Endothelial cell of umbilical vein (primary cell): ENCODE measurements at places on chromosomes 2 and 18.

DNA sequence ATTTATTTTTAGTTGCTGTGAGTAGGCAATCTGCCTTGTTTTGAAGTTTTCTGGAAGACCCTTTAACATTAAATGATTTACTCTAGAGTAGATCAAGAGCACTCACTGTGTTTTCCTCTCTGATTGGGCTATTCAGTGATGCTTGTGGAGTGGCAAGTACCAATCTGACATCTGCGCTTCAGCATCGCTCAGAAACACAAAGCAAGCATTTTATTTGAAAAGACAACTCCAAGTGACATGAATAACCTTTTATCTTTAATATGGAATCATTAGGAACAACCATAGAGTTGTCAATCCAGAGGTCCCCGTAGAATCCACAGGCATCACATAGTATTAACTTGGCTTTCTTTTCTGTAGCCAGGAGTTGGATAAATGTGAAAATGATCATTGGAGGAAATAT lies 114.7 kb downstream of the CPS1 start:
- DNase-seq, result no peak

DNA sequence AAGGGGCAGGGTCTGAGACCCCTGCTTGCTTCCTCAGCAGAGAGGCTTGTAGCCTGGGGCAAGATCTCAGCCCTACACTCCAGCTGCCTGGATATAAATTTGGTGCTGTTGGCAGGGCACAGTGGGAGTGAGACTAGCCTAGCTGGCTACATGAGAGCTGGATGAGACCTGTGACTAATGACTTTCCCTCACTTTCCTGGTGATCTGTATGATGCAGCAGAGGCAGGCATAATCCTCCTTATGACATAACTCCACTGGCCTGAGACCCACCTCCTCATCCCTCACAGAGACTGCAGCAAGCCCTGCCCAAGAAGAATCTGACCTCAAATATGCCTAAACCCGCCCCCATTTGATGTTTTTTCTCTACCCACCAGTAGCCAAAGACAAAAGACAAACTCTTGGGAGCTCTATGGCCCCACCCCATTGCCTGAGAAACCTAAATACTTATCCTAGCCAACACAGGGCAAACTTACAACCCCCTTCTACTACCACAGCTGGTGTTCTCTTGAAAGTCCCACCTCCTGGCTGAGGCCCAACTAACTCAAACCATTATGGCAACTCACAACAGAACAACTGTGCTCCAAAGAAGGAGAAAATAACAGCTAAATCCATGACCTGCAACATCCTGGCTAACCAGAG lies 102.7 kb downstream of the NR4A2 start:
- no peak for DNase-seq

- no peak for DNase-seq
Measured at GRCh38 chr2:236802862-236803261, 233.2 kb downstream of the ACKR3 start.

DNA sequence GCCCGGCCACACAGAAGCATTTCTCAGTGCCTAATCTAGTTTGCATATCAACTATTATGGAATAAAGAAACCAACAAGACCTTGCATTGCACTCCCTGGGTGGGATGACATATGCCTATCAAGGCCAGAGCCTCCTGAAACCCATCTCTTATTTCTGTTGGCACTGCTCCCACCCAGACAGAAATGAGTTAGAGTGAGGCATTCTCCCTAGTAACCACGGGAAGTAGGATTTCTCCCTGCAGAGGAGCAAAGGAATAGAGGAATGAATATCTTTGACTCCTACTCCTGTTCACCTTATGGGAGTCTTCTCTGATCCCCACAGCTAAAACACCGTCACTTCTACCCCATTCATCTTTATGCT lies 24.2 kb upstream of the SCYGR1 start:
- DNase-seq, result no peak

DNA sequence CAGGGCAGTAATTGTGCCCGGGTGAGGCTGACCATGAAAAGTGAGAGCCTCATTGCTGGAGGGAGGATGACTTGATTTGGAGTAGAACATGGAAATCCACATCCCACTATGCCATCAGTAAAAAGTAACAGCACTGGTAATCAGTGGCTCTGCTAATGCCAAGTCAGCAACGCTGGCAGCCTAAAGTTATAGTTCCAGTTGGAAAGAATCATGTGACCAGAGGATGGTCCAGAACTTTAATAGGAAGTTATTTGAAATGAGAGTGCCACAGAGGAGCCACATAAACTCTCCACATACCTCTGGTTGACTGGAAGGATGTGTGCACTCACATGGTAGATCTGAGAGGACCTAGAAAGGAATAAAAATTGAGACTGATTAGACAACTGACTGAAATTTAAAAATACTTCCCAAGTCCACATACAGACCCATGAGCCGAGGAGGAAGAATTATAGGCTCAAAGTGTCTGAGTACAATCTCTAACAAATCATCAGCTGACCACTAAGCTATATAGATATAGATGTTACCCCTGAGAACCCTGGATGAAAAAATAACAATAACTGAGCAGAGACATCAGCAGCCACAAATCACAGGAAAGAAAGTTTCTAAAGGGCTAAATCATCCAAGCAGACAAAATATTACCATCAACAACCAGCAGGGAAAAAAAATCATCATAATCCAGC lies 346.8 kb downstream of the STK39 start:
- DNase-seq, result no peak

GRCh38 chr2:103284750-103285149 lies 522.9 kb downstream of the TMEM182 start:
- DNase-seq, result no peak

DNA sequence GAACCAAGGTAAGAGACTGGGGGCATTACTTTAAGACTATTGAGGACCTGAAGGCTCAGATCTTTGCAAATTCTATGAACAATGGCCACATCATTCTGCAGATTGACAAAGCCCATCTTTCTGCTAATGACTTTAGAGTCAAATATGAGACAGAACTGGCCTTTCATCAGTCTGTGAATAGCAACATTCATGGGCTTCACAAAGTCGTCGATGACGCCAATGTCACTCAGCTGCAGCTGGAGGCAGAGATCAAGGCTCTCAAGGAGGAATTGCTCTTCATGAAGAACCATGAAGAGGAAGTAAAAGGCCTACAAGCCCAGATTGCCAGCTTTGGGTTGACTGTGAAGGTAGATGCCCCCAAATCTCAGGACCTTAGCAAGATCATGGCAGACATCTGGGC lies 43.8 kb upstream of the SLC4A10 start:
- no peak for DNase-seq

GRCh38 chr2:96341641-96342040 lies 6.1 kb downstream of the NCAPH start:
- DNase-seq, result no peak

DNA sequence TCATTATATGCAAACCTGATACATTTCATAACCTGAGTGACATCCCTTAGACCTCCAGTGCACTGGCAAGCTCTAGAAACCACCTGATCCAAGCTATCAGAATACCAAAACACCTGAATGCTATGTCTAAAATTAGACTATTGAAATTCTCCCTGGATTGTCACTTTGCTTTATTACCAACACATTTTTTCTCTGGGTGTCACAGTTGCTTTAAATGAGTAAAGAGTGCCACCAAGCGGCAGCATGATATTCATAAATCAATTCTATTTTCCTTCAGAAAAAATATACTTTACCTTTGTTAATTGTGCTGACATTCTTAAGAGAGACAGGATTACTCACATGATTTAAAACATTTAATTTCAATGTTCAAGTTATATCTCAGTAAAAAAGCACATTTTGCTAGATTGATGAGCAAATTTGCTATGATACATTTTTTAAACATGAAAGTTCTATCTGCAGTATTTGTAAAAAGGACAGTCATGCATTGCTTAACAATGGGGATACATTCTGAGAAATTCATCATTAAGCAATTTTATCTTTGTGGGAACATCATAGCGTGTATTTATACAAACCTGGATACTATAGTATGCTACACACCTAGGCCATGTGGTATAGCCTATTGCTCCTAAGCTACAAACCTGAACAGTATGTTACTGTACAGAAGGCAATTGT lies 338.4 kb upstream of the SLC39A10 start:
- peak; percentile 37 for DNase-seq

DNA sequence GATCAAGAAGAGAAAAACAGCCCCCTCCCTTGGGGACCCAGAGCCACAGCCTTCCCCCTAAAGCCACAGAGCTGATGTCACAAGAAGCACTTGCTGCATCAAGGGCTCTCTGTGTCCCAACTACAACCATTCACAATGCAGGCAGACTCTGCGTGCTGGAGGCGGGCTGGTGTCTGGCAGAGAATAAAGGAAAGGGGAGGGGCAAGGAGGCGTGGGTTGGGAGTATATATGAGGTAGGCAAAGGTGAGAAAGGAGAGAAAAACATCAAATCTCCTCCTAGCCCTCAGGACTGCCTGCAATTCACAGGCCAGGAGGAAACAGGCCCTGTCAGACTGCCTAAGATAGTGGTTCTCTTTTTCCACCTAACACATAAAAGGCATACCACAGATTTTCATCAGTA lies 48.8 kb upstream of the IHH start:
- no peak for DNase-seq

- no peak for DNase-seq
Measured at GRCh38 chr2:37421686-37422085, 77.3 kb downstream of the QPCT start.

DNA sequence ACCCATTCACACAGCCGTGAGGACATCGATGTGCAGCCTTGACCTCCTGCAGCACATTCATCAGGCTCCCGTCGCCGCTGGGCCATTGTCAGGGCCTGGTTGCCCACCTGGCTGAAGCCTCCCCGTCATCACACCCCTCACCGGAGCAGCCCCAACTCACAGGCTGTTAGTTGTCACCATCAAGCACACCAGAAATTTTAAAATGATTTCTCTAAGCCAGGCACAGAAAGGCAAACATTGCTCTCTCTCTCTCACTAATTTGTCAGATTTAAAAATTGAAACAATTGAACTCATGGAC lies 167.1 kb downstream of the RTP5 start:
- DNase-seq, result no peak

- peak; percentile 78 for DNase-seq
Measured at GRCh38 chr2:23824777-23825212, 102.1 kb downstream of the ATAD2B start.

GRCh38 chr2:217707131-217707611 lies 295.6 kb downstream of the TNS1 start:
- no peak for DNase-seq

DNA sequence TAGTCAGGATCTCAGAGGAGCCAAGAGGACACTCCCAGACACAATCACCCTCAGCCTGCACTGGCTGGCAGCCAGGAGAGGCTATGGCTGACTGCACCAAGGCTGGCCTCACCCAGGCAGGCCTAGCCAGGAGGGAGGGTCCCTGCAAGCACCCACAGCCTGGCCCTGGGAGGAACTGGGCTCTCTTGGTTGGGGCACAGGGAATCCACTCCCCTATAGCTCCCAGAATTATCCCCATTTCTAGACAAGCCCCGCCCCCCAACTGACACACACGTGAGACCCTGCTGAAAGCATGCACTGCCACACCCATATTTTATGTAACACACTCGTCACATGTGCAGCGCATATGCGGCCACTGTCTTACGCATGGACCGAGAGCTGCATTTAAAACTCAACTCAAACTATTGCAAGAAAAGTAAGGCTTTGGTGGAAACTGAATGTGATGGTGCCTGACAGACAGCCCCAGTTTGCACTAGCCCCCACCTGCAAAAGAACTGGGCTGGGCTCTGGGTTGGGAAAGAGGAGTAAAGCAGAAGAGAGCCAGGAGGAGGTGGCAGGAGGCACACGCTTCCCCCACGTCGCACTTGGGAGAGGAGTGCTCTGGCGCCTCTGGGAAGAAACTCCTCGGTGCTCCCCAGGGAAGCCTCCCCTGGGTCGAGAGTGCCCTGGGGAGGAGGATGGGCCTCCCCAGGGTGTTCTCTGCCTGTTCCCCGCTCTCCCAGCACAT lies 28.9 kb upstream of the ARHGEF4 start:
- no peak for DNase-seq

GRCh38 chr2:24107-24506 lies 22.2 kb downstream of the FAM110C start:
- no peak for DNase-seq

GRCh38 chr2:182817558-182817957 lies 48.9 kb downstream of the FRZB start:
- DNase-seq, result no peak

DNA sequence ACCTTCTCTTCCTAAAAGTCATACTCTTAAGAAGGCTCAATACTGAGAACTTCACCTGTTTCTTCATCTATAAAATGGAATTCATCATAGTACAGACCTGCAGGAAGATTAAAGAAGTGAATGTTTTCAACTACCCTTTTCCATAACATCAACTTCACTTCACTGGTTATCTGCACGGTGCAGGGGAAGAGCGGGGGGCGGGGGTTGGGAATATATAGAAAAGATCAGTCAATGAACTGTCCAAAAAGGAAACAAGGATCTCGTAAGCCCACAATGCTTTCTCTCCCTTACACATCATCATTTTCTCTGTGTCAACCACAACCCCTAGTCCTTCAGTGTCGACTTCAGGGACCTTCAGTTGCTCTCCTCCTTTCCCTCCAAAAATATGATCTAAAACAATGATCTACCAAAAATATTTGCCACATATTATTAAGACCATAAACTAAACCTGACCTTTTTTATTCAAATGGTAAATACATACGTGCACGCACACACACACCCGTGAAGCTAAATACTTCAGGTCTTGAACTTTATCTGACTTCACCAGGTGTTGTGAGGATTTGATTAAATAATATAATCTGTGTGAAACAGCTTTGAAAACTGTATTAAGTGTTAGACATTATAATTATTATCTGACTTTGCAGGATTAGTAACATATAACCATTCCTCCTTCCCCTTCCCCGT lies 4.9 kb downstream of the MBOAT2 start:
- no peak for DNase-seq

DNA sequence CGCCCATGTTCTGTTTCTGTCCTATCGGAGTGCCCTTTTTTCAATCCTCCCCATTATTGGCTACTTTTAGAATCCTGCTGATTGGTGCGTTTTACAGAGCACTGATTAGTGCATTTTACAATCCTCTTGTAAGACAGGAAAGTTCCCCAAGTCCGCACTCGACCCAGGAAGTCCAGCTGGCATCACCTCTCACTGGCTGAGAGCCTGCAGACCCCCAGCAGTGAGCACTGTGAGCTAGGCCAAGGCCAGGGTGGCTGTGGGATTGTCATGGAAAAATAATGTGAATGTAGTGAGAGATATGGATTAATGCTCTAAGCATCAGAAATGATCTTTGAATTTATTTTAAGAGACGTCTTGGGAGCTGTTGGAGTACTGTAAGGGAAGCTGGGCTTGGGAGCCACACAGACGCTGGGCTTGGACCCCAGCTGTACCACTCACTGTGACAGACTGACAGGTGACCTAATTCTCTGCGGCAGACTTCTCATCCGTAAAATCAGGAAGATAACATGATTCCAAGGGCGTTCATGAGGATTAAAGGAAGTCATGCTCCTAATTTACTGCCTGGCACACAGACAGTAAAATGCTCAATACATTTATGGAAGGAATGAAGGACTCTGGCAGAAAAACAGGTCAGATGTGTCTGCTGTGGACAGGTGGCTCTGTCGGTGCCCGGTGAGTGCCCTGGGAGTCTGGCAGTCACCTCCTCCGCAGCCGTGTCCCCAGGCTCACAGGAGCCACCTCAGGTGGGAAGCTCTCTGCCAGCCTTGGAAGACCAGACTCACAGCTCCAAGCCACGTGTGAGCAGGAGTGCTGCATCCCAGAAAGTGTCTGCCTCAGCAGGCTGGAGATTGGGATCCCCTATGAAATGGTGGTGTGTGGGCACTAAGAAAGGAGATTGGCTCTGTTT lies 105.5 kb downstream of the FAM168B start:
- no peak for DNase-seq
